ENCODE measurements at places on chromosomes 1 and 21. TPM values are rescaled to one million over a fixed set of nuclear protein-coding genes. Genes with fewer than 3 reads are reported as not detected.

PGLYRP3 gene
- total RNA-seq: not detected

GRCh38 chr1:19758227-19758830 lies 41.4 kb downstream of the TMCO4 start:
- DNase-seq: no peak

GRCh38 chr1:113283914-113284313 lies 106.4 kb upstream of the MAGI3 start:
- DNase-seq: no peak

DNA sequence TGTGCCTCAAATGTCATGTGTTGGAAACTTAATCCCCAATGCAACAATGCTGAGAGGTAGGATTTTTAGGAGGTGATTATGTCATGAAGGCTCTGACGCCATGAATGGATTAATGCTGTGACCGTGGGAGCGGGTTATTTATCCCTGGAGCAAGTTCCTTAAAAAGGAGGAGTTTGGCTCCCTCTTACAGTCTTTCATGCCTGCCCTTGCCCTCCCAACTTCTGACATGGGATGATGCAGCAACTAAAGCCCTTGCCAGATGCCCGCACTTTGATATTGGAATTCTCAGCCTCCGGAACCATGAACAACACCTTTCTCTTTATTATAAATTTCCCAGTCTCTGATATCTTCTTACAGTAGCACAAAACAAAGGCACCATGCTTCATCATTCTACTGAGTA lies 685.3 kb upstream of the CHRM3 start:
- DNase-seq: no peak

DNA sequence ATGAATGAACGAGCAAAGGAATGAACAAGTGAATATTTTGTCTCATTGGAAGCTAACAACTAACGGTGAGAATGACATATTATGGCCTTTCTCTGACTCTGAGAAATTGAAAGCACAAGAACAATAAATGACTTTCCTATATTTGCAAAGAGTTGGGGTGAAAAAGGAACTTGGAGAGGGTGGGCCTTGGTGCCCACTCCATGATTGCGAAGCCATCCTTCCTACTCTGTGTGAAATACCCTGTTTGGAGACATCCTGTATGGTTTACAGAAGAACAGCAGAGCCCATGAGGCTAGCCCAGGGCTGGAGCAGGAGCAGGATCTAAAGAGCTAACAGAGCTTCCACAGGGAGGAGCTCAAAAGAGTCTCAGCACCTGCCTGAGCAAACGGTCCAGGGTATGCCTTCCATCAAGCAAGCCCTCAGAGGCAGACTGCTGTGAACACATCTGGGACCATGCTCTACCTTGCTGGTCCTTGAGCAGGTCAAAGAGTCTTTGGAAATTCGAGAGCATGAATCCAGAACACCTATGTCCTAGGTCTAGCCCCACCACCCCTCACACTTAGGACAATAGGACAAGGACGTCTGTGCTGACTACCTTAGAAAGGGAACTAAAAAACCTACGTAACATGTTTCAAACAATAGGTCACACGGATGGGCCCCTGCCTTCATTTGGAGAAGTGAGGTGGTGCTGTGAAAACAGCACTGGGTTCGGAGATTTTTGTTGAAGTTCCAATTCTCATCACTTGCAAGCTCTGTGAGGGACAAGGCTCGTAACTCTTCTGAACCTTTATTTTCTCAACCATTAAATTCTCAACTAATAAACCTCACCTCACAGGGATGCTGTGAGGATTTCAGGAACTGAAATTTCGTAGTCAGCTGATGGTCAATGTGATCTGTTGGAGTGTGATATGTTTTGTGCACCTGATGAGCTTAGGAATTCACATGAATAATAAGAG lies 377.4 kb downstream of the RRAGC start:
- DNase-seq: peak; percentile 32

Measured in right atrium auricular region (tissue), 2 donors.